Right atrium auricular region (tissue), 2 donors: ENCODE measurements at places on chromosomes 16 and 17. TPM values are rescaled to one million over a fixed set of nuclear protein-coding genes. Genes with fewer than 3 reads are reported as not detected.

GRCh38 chr17:59491353-59492090, 73.9 kb upstream of the DHX40 start:
- no peak for DNase-seq
- H3K4me1 ChIP-seq: no peaks in the 10 kb centered on the region
- H3K4me3 ChIP-seq: no peak overlapping the region
- H3K27ac ChIP-seq: no peak overlapping the region
- H3K27me3 ChIP-seq: no peaks in the 10 kb centered on the region

DNA sequence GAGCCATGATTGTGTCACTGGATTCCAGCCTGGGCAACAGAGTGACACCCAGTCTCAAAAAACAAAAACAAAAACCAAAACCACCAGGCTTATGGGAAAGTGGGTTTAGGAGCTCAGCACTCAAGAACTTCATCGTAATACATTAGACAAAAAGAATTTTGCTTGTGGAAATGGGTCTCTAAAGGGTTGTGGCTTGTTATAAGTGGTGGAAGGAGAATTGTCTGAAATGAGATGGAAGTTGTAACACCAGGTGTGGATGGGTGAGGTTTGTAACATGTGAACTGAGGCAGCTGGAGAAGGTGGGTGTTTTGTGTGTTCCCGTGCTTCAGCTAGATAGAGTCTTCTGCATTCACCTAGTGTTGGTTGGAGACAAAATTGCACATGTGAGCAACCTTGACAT, 35.8 kb downstream of the CDH1 start:
- no peak overlapping the region for H3K27ac ChIP-seq
- no peak overlapping the region for H3K4me3 ChIP-seq
- no peaks in the 10 kb centered on the region for H3K4me1 ChIP-seq
- no peaks in the 10 kb centered on the region for H3K36me3 ChIP-seq
- DNase-seq: no peak

GRCh38 chr17:48352630-48353029, 77.4 kb downstream of the SKAP1 start:
- no peaks in the 10 kb centered on the region for H3K36me3 ChIP-seq
- H3K27ac ChIP-seq: no peak overlapping the region
- H3K4me3 ChIP-seq: no peak overlapping the region
- no peak for DNase-seq
- H3K27me3 ChIP-seq: peaks cover 5% of the 10 kb centered on the region

The GJC1 gene
- total RNA-seq: 25.8 TPM

DNA sequence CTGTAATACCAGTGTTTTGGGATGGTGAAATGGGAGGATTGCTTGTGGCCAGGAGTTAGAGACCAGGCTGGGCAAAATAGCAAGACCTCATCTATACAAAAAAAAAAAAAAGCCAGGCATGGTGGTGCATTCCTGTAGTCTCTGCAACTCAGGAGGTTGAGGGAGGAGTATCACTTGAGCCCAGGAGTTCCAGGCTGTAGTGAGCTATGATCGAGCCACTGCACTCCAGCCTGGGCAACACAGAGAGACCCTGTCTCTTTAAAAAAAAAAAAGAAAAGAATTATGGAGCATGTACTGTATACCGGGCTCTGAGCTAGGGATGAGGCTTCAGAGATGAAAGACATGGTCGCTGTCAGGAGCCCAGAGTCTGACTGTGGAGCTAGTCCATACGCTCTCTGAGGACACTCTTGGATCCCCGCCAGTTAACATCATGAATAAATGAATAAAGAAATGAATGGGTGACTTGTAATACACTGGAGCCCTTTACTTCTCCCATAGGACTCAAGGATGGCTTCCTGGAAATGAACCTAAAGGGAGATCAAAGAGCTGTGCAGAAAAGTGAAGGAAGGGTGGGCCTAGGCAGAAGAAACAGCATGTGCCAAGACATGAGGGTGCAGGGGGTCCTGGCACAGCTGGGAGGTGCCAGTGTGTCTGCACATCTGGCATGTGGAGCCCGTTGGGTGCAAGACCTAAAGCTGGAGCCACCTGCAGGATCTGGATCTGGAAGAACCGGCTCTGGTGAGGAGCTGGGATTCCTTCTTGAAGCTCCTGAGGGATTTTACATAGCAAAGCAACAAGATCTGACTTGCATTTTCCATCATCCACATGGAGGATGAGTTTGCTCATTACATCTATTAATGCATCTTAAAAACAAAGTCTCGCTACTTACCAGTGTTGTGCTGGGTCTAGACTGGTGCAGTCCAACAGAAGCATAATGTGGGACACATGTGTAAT, 120.4 kb downstream of the IRX3 start:
- H3K4me3 ChIP-seq: no peak overlapping the region
- no peaks in the 10 kb centered on the region for H3K4me1 ChIP-seq
- no peaks in the 10 kb centered on the region for H3K36me3 ChIP-seq
- no peaks in the 10 kb centered on the region for H3K27me3 ChIP-seq

GRCh38 chr17:1275962-1276736, 3.3 kb upstream of the TRARG1 start:
- H3K27ac ChIP-seq: no peak overlapping the region
- peak; percentile 71 for DNase-seq
- no peak overlapping the region for H3K4me3 ChIP-seq
- H3K27me3 ChIP-seq: no peaks in the 10 kb centered on the region
- no peaks in the 10 kb centered on the region for H3K36me3 ChIP-seq
- no peaks in the 10 kb centered on the region for H3K4me1 ChIP-seq

GRCh38 chr17:1095090-1095852, 84.5 kb downstream of the ABR start:
- DNase-seq: no peak
- no peak overlapping the region for H3K4me3 ChIP-seq
- peak overlapping the region; percentile 71 for H3K27ac ChIP-seq
- no peaks in the 10 kb centered on the region for H3K4me1 ChIP-seq
- H3K36me3 ChIP-seq: peaks cover 41% of the 10 kb centered on the region
